ENCODE measurements at places on chromosomes 13 and 19.

GRCh38 chr19:19034204-19034624 lies 811 bp downstream of the ARMC6 start:
- DNase-seq, result peak; percentile 84

- no peak for DNase-seq
Measured at GRCh38 chr13:73351730-73352129, 292.9 kb downstream of the KLF5 start.

GRCh38 chr19:54256250-54257115 lies 590 bp downstream of the LILRB5 start:
- no peak for DNase-seq

- no peak for DNase-seq
Measured at GRCh38 chr19:49189259-49189658, 31.7 kb downstream of the TRPM4 start.

DNA sequence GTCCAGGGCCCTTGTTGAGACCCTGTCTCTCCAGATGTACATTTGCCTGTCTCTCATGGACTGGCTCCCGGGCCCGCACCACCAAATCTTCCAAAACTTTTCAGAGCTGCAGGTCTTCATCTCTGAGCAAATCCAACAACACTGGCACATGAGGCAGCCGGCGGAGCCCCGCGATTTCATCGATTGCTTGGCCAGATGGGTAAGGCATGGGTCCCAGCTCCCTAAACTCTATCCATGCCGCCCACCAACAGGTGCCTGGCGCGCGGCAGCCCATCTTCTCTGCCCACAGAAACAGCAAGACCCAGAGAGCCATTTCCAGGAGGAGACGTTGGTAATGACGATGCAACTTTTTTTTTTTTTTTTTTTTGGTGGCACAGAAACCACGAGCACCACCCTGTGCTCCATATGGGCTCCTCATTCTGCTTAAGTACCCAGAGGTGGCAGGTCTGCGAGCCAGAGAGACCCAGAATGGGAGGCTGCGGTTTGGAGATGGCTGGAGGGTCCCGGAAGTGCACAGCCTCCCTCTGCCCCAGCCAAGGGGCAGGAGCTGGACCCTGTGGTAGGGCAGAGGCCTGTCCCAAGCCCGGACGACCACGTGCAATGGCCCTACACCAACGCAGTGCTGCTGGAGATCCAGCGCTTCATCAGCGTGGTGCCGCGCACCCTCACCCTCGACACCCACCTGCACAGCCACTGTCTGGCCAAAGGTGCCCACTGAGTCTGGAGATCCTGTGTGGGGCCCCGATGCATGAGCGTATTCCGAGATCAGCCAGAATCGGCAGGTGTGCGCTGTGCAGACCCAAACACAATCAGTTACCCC lies 22.6 kb downstream of the CYP2F1 start:
- no peak for DNase-seq

DNA sequence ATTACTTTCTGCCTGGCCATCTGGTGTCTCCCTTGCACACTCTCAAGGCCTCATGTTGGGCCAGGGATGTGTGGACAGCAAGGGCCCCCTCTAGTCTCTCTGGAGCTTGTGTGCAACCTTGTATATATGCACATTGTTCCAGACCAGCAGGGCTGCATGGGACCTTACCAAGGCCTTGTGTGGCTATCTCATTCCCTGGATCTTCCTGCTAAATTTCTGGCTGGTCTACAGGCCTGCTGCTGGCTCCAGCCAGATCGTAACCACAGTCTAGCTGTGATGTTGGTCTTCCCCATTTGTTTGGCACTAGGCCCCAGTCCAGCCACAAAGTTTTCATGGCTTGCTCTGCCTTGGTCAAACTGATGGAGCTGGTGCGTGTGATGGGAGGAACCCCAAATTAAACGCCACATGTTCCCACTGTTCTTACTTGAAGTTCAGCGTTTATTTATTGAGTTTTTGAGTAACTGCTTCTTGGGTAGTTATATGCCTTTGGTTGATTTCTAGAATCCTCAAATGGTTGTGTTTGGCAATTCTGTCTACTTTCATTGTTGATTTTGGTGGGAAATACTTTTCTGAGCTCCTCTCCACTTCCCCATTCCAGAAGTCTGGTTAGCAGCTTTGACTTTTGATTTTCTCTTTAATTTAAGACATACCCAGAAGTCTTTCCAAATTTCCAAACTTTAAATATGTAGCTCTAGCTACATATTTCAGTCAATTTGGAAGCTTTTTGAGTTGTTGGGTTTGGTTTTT lies 56.4 kb downstream of the SIPA1L3 start:
- no peak for DNase-seq

DNA sequence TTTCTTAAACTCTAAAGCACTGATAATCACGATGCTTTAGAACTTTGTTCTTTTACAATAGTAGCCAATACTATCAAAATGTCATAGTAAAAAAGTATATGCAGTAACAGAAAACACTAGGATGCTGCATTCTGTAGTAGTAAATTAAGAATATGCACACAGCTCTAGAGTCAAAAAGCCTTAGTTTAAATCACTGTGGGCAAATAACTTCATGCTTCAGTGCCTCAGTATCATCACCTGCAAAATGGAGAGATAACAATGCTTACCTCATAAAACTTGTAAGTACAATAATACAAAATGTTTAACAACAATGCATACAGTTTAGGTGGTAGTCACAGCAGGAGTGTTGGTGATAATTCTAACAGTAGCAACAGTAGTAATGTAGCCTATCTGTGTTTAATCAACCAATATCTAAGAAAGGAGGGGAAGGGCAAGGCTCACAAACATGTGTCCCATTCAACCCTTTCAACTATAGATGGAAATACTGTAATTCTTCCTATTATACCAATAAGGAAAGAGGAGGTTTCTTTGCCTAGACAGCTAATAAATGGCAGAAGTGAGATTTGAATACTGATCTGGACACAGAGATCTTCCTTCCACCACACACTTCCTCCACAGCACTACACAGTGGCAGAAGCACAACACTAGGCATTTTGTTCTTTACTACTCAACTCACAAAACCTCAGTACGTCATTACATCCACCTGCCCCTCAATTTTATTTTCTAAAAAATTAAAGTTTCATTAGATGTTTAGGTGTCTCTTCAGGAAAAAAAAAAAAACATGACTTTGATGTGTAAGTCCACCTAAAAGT lies 4.6 kb downstream of the RBM26 start:
- peak; percentile 37 for DNase-seq

DNA sequence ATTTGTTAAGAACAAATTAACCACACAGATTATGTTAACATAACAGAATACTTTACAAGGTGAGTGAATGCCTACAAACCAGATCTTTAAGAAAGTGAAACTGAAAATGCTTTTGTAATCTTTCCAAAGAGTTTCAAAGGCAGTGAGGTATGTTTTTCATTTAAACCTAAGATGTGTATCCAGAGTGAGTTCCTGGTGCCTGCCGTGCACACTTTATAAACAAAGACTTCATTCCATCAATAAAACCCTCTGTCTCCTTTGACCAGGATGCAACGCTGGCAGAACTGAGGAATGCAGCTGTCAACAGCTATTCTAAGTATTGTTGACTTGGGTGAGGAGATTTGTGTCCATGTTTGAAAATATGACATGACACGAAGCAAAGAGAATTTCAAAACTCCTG lies 344.6 kb downstream of the DNAJC15 start:
- no peak for DNase-seq

DNA sequence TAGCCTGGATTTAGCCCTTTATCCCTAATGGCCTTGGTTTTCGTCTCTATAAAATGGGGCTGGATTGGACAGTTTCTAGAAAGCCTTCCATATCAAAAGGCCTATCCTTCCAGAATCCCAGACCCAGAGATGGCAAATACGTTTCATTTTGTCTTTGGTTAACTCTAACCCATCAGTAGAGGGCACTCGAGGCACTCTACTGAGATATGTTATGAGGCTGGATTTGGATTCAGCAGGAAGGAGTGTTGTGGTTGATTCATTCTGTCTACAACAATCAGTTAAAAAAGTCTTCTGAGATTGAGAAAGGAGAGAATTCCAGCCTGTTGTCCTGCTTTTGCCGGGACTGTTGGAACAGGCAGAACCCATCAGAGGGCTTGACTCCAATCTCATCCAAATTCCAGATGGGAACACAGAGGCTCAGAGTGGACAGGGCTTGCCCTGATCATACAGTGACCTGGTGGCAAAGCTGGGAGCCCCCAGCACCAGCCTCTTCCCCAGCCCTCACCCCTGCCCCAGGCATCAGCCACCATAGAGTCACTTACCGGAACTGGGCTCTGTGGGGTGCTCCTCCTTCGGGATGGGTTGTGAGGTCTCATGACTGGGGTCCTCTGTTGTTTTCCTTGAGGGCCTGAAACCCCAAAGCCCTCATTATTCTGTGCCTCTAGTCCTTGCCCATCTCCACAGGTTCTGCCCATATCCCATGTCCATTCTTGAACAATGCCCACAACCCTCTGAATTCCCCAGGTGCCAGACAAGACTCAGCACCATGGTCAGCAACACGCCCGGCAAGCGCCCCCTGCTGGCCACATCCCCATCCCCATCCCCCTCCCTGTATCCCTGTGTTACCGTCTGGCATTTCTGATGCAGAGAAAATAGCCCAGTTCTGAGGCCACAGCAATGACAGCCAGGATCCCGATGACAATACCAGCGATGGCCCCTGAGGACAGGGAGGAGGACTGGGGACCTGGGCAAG lies 12.3 kb upstream of the ZNF180 start:
- no peak for DNase-seq

DNA sequence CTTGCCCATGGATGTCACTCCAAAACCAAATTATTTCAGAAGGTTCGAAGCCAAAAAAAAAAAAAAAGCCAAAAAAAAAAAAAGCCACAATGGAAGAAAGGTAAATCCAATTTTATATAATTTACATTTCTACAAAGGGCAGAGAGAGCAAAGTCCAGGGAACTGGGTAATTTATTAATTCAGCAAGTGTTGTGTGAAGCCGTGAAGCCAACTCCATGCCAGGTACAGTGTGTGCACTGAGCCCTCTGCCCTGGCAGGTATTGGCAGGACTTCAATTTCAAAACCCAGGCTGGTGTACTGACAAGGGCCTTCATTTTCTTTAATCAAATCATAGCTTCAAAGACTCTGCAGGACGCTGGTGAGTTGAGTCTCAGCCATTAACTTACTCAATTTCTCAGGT lies 5.5 kb upstream of the RFPL4A start:
- DNase-seq, result no peak

DNA sequence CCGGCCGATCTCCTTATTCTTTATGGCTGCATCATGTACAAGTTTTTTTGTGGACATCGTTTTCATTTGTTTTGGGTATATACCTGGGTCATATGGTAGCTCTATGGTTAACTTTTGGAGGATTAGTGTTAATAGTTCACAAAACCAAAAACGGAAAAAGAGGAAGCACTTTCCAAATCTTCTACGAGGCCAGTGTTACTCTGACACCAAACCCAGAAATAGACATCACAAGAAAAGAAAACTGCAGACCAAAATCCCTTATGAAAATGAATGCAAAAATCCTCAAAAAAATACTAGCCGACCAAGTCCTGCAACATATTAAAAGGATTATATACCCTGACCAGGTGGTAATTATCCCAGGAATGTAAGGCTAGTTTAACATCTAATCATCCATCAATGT lies 29.8 kb downstream of the ADGRE2 start:
- DNase-seq, result no peak

DNA sequence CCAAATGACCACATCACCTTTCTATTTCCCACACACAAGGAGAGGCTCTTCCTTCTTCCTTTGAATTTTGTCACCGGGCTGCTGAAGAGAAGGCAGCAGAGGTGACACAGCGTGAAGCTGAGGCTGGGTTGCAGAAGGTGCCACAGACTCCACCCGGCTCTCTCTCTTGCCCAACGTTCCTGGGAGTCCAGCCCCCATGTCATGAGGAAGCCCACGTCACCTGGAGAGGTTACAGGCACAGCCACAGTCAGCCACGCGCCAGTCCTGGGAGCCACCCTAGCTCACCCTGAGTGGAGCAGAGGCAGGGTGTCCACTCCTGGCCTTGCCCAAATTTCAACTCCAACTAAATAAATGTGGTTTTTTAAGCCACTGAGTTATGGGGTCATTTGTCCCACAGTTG lies 4.8 kb upstream of the TMEM255B start:
- no peak for DNase-seq

GRCh38 chr19:35986664-35987570 lies 8.1 kb upstream of the SDHAF1 start:
- DNase-seq, result peak; percentile 57

DNA sequence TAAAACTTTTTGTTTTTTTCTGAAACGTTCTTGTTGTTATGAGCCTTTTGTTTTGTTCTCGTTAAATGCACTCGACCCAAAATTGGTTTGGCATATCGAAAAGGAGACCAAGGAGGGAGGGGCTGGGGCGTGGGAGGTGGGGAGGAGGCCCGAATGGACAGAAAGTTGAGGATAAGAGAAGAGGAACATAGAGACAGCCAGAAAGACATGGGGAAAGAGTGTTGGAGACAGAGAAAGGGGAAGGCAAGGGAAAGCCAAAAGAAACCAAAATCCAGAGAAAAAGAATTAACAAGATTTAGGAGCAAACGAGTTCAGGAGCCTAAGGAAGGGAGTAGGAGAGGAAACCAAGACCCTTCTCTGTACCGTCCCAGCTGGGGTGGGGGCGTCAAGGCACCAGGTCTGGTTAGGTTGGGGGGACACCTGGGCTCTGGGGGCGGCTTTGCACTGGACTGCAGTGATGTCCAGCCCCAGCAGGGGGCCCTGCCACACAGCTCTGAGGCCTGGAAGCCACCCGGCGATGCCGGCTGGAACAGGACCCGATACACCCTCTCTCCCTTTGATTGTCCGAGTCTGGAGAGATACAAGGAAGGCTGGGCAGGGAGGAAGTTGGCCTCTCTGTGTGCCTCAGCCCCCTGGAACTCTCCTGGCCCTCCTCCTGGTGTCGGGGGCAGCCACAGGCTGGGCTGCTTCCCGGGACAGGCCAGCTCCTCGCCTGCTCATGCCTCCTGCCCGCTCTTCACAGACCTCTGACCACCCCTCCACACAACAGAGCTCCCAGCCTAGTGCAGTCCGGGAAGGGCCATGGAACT lies 11.6 kb upstream of the ASF1B start:
- peak; percentile 76 for DNase-seq

DNA sequence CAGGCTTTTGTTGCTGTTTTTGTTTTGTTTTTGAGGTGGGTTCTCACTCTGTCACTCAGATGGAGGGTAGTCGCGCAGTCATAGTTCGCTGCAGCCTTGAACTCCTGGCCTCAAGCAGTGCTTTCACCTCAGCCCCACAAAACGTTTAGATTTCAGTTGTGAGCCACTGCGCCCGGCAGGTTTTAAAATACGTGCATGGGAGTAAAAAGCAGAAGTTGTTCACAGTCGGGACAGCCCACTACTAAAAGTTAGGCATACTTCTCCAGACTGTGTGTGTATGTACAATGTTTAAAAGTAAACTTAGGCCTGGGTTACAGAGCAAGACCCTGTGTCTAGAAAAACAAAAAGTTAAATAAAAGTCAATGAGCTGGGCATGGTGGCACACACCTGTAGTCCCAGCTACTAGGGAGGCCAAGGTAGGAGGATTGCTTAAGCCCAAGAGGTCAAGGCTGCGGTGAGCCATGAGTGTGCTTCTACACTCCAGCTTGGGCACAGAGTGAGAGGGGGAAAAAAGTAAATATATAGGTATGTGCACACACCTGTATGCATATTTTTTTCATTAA lies 6.1 kb downstream of the SAFB start:
- DNase-seq, result no peak

DNA sequence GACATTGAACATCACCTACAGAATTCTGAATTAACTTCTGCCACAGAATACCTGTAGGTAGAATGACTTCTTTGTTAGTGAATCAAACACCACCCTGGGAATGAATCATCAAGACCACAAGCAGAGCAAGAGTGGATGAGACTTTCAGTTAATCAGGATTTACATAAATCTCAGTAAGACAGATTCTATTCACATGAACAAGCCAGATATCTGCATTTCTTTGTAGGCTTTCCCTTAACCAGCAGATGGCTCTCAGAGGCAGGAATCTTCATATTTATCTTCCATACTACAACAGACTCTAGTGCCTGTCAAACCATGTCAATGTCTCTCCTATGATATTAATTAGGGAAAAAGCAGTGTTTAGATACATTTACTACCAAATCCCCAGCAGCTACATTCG lies 412.1 kb downstream of the KLF12 start:
- peak; percentile 39 for DNase-seq
